ENCODE measurements at places on chromosomes 1 and 21.

GRCh38 chr1:39845569-39846566 is 37.4 kb downstream of the TRIT1 start:
- DNase-seq: peak; percentile 9

DNA sequence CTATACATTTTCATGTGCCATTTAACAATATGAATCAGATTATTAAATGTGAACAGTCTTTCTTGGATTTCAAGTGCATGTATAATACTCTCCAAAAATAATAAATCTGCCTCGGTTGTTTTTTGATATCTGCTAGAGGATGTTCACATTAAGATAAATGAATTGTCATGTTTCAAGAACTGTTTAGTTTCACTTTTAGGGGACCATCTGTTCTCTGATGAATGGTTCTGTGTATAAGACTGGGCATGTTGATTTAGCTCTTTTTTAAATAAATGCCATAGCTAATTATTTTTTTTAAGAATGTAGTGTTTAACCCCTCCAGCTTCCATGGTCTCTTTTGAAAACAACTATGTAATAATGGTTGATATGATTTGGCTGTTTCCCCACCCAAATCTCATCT is 1245.1 kb upstream of the ADGRL4 start:
- no peak for DNase-seq

DNA sequence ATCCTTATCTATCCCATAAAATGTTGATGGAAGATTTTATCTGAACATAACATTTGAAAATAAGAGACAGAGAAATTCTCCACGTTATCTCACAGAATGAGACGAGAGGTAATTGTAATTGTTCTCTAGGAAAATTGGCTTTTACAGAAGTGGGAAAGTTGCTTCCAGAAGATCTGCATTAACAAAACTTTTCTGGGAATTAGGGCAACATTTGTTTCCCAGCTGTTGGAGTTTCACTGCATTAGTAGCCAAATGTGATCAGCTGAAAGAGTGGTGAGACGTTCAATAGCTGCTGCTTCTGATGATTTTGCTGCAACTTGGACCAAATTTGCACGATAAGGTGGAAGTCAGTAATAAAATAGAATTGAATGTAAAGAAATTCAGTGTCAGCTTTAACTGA is 7.6 kb downstream of the CHODL start:
- DNase-seq: no peak

DNA sequence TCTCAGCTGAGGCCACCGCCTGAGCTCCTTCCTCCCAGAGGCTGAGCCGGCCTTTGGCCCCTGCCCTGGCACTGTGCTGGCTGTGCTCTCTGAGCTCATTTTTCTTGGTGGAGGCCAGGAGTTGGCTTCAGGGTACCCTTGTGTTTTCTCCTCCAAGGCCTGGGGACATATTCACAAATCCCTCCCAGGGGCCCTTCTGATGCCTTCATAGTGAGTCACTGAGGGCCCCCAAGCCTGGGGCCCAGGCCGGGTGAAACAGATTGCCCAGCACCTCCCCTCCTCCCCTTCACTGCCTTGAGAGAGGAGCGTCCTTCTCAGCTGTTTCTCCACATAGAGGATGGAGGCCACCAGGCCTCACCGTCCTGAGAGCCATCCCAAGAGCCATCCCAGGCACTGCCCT is 105.8 kb downstream of the SIK1 start:
- DNase-seq: no peak

- no peak for DNase-seq
Observed at GRCh38 chr21:34885125-34885524, 164.0 kb downstream of the RUNX1 start.

GRCh38 chr1:237619553-237619952 is 271.2 kb downstream of the ZP4 start:
- DNase-seq: no peak

DNA sequence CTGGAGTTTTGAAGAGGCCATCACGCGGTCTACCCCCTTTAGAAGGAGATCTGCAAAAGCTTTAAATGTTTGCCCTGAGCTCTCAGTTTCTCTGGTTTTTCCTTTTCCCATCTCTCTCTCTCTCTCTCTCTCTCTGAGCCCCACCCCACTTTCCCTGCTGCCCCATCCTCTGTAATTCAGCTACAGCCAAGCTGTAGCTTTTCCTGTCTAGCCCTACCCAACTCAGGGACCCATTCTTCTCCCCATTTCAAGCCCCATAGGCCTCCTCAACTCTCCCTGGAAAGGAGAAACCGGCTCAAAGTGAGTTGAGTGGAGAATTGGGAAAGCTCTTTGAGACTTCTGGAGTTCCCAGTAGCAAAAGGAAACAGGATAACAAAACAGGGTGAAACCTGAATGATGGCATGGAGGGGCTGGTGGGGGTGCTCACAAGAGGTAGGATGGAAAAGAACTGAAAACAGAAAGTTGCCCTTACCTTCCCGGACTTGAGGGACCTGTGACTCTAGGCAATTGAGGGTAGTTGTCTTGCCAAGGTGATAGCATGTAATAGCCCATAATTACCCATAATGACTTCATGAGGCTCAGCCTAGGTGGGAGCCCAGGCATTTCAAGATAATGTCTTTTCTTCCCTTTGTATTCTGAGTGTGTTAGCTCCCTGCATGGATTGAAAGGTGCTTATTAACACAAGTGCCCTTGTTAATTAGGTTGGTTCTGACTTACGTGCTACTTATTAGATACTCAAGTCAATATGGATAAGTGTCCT is 84.9 kb downstream of the SLC16A1 start:
- no peak for DNase-seq

- peak; percentile 68 for DNase-seq
Observed at GRCh38 chr1:23718482-23718881, 24.8 kb upstream of the ELOA start.

GRCh38 chr1:156103521-156103947 is 11.0 kb upstream of the LMNA start:
- no peak for DNase-seq

DNA sequence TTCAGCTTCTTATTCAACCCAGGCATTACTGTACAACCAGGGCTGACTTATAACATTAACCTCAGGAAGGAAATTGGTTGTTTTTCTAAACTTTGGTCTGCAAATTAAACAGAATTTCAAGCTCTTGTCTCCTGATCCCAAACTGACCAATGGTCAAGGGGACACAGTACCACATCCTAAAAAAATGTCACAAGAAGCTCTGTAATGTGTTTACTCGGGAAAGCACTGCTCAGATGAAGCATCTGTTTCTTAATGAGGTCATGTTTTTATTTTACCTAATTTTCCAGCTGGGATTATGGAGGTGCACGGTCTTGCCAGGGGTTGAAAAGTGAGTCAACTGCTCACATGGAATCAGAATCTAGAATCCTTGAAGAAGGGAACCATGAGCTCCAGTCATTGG is 18.7 kb downstream of the ADAMTS5 start:
- no peak for DNase-seq

DNA sequence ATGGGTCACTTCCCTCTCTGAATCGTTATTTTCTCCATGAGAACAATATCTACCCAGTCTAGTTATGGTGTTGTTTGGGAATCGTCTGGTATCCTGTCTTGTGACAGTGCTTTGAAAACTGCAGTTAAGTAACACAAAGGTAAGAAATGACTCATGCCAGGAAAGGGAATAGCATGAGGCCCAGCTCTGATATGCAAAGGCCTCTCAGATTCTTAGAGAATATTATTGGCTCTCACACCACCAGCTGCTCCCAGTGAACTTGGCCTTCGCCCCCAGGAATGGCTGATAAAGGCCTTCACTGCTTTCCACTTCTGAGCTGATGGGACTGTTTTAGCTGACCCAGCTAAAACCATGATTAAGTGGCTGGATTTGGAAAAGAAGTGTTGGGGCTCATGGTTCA is 27.1 kb downstream of the NEK2 start:
- no peak for DNase-seq

GRCh38 chr1:53310847-53311681 is 16.8 kb downstream of the LRP8 start:
- DNase-seq: no peak

- DNase-seq: no peak
Observed at GRCh38 chr1:168782559-168783116, 53.6 kb upstream of the DPT start.

- DNase-seq: no peak
Observed at GRCh38 chr1:99820546-99820945, 29.6 kb upstream of the AGL start.

- no peak for DNase-seq
Observed at GRCh38 chr1:67687649-67688048, 2.6 kb downstream of the GADD45A start.

GRCh38 chr1:153253693-153254092 is 5.8 kb upstream of the LORICRIN start:
- DNase-seq: no peak

- DNase-seq: no peak
Observed at GRCh38 chr1:162055062-162055461, 14.4 kb upstream of the NOS1AP start.

GRCh38 chr1:17136936-17137335 is 17.7 kb upstream of the PADI2 start:
- no peak for DNase-seq

DNA sequence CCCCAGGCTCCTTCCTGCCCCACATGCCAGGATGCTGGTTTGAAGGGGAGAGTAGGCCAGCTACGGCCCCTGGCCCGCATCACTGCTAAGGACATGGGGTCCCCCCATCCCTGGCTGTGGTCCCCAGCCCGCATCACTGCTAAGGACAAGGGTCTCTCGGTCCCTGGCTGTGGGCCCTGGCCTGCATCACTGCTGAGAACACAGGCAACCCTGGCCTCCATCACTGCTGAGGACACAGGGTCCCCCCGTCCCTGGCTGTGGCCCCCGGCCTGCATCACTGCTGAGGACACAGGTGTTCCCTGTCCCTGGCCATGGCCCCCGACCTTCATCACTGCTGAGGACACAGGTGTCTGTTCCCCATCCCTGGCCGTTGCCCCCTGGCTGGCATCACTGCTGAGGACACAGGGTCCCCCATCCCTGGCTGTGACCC is 448 bp upstream of the OBSCN start:
- DNase-seq: no peak

DNA sequence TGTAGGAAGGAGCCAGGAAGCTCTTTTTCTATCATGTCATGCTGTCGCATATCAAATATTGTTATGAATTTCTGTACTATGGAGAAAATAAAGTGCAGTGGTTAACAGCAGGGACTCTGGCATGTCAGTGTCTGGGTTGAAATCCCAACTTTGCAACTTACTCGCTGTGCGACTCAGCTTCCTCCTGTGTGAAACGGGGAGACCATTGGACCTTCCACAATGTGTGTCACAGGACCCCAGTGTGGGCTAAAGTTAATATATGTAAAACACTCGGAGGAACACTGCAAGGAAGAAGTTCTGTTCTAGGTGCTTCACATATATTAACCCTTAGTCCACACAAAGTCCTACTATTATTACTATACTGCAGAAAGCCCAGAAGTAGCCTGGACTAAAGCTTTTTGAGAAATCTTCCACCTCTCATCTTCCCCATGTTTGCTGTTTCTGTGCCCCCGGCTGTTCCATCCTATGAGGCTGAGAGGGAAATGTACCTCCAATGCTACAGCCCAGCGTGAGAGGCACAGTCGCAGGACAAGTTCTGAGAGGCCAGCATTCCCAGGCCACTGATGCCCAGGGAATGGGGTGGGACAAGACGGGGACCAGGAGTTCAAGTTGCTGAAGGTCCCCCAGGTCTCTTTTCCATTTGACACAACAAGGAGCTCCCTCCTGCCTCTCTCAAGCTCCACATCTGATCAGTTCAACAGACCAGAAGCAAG is 1.9 kb downstream of the CHIT1 start:
- no peak for DNase-seq
